ENCODE measurements at places on chromosomes 5 and 9. TPM values are rescaled to one million over a fixed set of nuclear protein-coding genes. Genes with fewer than 3 reads are reported as not detected.

Gene SPINK1
- total RNA-seq: not detected

Gene TAS2R1
- total RNA-seq: not detected

Gene IL13
- total RNA-seq: not detected

Gene ISL1
- not detected for total RNA-seq

Gene ADAMTS12
- total RNA-seq: 3.2 TPM

Gene PCDHB9
- total RNA-seq: 0.40 TPM

Gene ACOT12
- total RNA-seq: not detected

Gene RHOBTB3
- total RNA-seq: 40.5 TPM

Gene CDC20B
- total RNA-seq: under 0.01 TPM

Gene IFNA2
- total RNA-seq: not detected

Gene CCDC183
- 0.22 TPM for total RNA-seq

Gene REEP5
- total RNA-seq: 64.3 TPM

Gene OR1Q1
- not detected for total RNA-seq

Gene NUDT12
- 3.7 TPM for total RNA-seq

Gene LCN15
- total RNA-seq: 0.22 TPM

Gene CYLC2
- not detected for total RNA-seq

Gene IFNK
- not detected for total RNA-seq

Gene PKD2L2
- not detected for total RNA-seq

Gene INSL4
- not detected for total RNA-seq

Gene ECSCR
- 472 TPM for total RNA-seq

Gene GZMA
- not detected for total RNA-seq

Gene PTPN3
- 2.6 TPM for total RNA-seq

Gene FBXO38
- 55.2 TPM for total RNA-seq

Gene TPRN
- total RNA-seq: 2.6 TPM

Gene ELOVL7
- total RNA-seq: under 0.01 TPM

Gene MCC
- 14.6 TPM for total RNA-seq

Gene CORO2A
- total RNA-seq: 0.22 TPM

Gene DHX29
- total RNA-seq: 16.5 TPM

Gene OTP
- total RNA-seq: not detected

Gene MAN2A1
- total RNA-seq: 42.9 TPM

Gene SHC3
- 0.22 TPM for total RNA-seq

Gene PRKAA1
- total RNA-seq: 81.3 TPM

Gene PCDHB6
- 0.20 TPM for total RNA-seq

Gene TMC1
- 0.22 TPM for total RNA-seq

Gene SPINK6
- not detected for total RNA-seq

Gene MAT2B
- total RNA-seq: 81.0 TPM

Gene CLPTM1L
- 357 TPM for total RNA-seq

Gene SERF1B
- 34.5 TPM for total RNA-seq

Gene SLC6A19
- total RNA-seq: not detected

Gene LHX2
- total RNA-seq: not detected

Gene TEX10
- 18.5 TPM for total RNA-seq

Gene HMHB1
- not detected for total RNA-seq

Gene ZDHHC11B
- under 0.01 TPM for total RNA-seq

Gene ASPN
- total RNA-seq: not detected

Gene ARL14EPL
- total RNA-seq: under 0.01 TPM

Gene TSC1
- total RNA-seq: 12.2 TPM

Gene TMEM215
- total RNA-seq: not detected

Gene ANKRD20A1
- total RNA-seq: 0.87 TPM

Gene IL9
- not detected for total RNA-seq

Gene NRARP
- total RNA-seq: 18.7 TPM

Gene PROP1
- not detected for total RNA-seq

Gene GCNT1
- total RNA-seq: 11.1 TPM

Gene REXO4
- 14.9 TPM for total RNA-seq

Gene CDH12
- total RNA-seq: not detected

Measured in lung microvascular endothelial cell (primary cell).